ENCODE measurements at places on chromosomes 12 and 14. TPM values are rescaled to one million over a fixed set of nuclear protein-coding genes. Genes with fewer than 3 reads are reported as not detected.

DNA sequence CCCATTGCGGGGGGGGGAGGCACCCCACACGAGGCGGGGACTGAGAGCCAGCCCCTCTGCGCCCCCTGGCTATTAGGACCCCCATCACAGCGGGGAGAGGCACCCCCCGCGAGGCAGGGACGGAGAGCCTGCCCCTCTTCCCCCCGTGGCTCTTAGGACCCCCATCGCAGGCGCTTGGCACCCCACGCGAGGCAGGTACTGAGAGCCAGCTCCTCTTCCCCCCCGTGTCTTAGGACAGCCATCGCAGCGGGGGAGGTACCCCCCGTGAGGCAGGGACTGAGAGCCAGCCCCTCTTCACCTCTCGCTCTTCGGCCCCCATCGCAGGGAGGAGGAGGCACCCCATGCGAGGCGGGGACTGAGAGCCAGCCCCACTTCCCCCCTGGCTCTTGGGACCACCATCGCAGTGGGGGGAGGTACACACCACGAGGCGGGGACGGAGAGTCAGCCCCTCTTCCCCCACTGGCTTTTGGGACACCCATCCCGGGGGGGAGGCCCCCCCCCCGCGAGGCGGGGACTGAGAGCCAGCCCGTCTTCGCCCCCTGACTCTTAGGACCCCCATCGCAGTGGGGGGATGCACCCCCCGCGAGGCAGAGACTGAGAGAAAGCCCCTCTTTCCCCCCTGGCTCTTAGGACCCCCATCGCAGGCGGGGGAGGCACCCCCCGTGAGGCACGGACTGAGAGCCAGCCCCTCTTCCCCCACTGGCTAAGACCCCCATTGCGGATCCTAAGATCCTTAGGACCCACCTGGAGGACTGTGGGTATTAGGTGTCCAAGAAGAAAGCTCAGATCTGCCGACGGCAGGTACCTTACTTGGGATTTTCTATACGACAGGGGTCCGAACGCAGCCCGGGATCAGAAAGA is 198.6 kb upstream of the PZP start:
- no peak for DNase-seq

DNA sequence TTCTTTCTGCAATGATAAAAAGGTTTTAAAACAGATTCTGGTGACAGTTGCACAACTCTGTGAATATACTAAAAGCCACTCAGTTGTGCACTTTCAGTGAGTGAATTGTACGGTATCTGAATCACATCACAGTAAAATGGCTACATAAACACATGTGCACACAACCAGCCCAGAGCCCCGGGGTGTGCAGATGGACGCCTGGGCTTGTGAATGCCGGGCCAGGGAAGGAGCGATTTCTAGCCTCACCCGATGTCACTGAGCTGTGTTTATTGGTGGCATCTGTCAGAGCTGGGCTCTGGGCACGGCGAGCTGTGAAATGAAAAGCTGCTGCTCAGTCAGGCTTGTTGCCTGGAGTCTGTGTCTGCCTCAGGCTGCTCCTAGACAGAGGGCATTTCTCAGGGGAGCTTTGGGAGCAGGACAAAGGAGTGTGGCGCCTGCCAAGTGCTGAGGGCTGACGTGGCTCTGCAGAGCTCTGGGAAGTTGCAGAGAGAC is 25.9 kb downstream of the RHOF start:
- DNase-seq, result no peak

DNA sequence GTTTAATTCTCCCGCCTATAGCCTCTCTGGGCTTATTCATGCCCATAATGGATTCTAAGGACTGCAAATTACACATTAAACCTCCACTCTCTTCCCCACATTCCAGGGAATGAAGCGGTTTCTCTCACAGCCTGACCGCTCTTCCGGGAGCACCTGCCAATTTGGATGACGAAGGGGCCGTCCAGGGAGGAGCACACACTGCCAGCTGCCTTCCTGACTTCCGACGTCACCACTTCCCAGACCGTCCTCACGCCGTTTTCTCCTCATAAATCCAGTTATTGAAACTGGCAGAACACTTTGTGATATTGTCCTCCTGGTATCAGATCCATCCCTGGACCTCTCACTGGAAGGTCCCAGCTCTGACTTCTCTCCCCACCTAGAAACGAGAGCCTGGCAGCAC is 87.6 kb downstream of the GCH1 start:
- no peak for DNase-seq

DNA sequence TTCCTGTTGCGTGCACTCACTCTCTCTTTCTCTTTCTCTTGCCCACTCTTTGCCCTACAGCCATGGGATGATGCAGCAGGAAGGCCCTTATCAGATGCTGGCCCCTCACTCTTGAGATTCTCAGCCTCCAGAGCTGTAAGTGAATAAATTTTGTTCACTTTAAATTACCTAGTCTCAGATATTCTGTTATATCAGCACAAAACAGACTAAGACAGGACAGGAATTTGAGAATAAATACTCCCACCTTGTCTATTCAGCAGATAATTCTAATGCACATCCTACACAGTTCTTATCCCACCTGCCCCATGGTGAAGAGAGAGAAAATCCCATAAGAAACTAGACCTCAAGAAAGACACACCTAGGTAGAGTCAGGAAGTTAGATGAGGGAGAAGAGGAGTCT is 25.8 kb upstream of the G2E3 start:
- no peak for DNase-seq

DNA sequence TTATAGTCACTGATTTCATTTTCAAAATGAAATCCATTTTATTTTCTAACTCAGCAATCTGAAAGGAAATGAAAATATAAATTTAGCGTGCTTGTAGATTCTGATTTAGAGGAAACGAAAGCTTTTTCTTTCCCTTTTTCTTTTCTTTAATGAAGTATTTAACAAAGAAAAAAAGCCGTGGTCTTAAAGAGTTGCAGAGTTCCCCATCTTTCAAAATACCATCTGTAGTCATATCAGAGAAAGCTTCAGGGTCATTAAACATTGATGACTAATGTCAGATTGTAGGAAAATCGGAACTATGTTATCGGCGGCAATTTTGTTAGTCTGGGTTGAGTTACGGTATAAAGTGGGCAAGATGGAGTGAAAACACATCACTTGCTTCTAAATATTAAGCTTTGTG is 32.3 kb downstream of the DRAM1 start:
- DNase-seq, result no peak

DPPA3 gene
- total RNA-seq, result not detected

MYF6 gene
- total RNA-seq, result not detected

DACT1 gene
- 5.2 TPM for total RNA-seq

DNA sequence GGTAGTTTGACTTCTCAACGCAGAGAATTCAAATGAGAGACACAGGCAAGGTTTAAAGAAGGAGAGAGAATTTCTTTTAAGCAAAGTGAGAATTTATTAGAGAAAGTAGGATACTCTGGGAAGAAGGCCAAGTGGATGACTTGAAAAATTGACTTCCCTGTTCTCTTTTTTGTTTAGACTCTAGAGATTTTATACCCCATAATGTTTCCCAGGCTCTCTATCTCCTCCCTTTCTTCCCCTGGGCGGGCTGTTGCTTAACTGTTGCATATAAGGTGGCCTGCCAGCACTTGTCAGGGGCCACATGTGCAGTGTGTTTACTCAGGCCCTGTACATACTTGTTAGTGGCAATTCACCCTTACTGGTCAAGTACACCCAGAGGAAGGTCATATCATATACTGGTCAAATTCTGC is 403.7 kb downstream of the SLC6A15 start:
- DNase-seq, result no peak

- DNase-seq, result no peak
Measured at GRCh38 chr12:71587012-71587411, 76.6 kb downstream of the ZFC3H1 start.

LALBA gene
- total RNA-seq, result not detected

DIO2 gene
- 0.41 TPM for total RNA-seq

GRCh38 chr14:59075506-59075905 is 113.0 kb upstream of the DAAM1 start:
- no peak for DNase-seq

LRCOL1 gene
- total RNA-seq, result 0.93 TPM

DNA sequence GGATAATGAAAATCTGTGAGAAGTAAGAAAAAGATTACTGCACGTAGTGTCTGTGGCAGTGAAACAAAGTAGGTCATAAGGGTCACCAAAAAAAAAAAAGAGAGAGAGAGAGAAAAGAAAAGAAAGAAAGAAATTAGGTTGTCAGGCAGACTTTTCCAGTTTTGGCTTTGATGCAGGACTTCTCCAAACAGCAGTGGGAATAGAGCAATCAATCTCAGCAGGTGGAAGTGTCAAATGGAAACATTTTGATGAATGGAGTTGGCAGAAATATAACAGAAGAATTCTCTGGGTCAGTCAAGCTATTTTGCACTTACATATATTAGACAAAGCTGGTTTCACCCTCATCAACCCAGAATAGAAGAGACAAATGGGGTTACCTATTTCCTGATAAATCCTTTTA is 745.8 kb downstream of the SLC6A15 start:
- DNase-seq, result no peak

DNA sequence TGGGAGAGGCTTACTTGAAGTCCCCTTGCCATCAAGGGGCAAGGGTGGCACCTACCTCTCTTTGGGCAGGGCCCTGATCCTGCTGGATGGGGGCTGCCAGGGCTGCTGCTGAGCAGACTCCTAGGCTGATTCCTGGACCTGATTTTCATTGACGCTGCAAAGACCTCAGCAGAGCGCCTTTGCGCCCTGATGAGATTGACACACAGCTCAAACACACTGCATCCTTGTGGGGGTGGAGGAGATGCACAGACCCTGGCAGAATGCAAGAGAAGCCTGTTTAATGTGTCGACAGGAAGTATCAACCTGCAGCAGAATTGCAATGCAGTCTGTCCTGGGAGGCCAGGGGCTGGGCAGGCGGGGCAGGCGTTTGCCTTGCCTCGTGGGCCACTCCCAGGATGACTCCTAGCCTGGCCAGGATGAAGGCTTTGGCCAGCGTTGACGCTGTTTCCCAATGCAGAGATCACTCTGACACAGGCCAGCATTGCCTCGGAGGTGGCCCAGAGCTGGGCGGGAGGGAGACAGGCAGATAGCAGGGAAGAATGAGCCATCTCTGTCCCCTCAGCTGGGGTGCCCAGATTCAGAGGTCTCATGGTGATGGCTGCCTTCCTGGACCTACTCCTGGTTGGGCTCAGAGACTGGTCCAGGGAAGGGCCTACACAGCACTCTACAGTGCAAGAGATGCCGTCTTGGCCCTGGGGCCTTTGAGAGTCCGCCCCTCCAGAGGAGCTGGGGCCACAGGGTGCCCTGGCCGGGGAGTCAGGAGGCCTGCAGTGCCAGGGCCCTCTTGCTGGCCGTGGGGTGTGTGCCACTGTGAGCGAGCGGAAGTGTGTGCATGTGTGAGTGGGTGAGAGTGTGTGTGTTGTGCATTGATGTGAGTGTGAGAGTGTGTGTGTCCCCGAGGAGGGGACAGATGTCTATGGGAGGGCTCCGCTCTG is 108.3 kb downstream of the KIF26A start:
- DNase-seq, result no peak

GRCh38 chr12:67251012-67251411 is 18.1 kb upstream of the CAND1 start:
- DNase-seq, result no peak

PLCZ1 gene
- total RNA-seq, result not detected

SPTB gene
- total RNA-seq, result 0.18 TPM

ARMH4 gene
- 36.2 TPM for total RNA-seq

ANO2 gene
- 1.9 TPM for total RNA-seq

MANSC4 gene
- not detected for total RNA-seq

CLEC9A gene
- not detected for total RNA-seq

SSTR1 gene
- total RNA-seq, result not detected

GRCh38 chr14:21978999-21979314 is 305.3 kb upstream of the OR4E1 start:
- no peak for DNase-seq

- no peak for DNase-seq
Measured at GRCh38 chr12:23560611-23561010, 388.9 kb downstream of the SOX5 start.

GRCh38 chr12:71846322-71846940 is 6.9 kb downstream of the TBC1D15 start:
- DNase-seq, result no peak

SLC35F4 gene
- 0.37 TPM for total RNA-seq

LBHD2 gene
- total RNA-seq, result not detected

Data from neural crest cell (in vitro differentiated cells).